ENCODE measurements at places on chromosomes 7 and 10.

GRCh38 chr7:42237811-42238541 is 967 bp upstream of the GLI3 start:
- H3K27me3 ChIP-seq: no peaks in the 10 kb centered on the region
- H3K4me1 ChIP-seq: no peaks in the 10 kb centered on the region
- peak overlapping the region; percentile 76 for H3K4me3 ChIP-seq

GRCh38 chr7:1986366-1987083 is 246.2 kb downstream of the MAD1L1 start:
- DNase-seq: peak; percentile 33
- H3K36me3 ChIP-seq: no peaks in the 10 kb centered on the region
- H3K27me3 ChIP-seq: no peaks in the 10 kb centered on the region
- H3K4me3 ChIP-seq: no peak overlapping the region

- H3K4me1 ChIP-seq: no peaks in the 10 kb centered on the region
- no peak overlapping the region for H3K27ac ChIP-seq
- H3K27me3 ChIP-seq: peaks cover 8% of the 10 kb centered on the region
- DNase-seq: no peak
- H3K4me3 ChIP-seq: no peak overlapping the region
Measured at GRCh38 chr7:44278451-44279161, 46.8 kb downstream of the CAMK2B start.

GRCh38 chr7:123961771-123962170 is 36.7 kb downstream of the SPAM1 start:
- no peak overlapping the region for H3K27ac ChIP-seq
- no peaks in the 10 kb centered on the region for H3K36me3 ChIP-seq
- no peaks in the 10 kb centered on the region for H3K4me1 ChIP-seq
- no peak overlapping the region for H3K4me3 ChIP-seq
- H3K27me3 ChIP-seq: no peaks in the 10 kb centered on the region

DNA sequence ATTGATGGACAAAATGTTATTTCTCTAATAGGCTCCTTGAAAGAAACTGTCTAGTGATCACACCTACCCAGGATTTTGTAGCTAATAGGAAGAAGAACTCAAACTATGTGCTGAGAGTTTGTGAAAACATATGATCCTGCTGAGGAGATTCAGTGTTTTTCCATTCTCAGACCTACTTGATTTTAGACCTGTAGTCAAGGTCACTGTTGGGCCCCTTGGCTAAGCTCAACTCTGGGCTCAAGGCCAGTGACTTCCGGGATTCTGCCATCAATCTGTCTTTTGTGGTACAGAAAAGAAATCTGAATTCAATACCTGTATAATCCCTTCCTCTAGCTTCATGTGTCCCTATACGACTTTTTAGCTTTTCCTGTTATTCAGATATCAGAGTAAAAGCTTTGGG is 79.7 kb upstream of the FERD3L start:
- DNase-seq: no peak
- no peaks in the 10 kb centered on the region for H3K4me1 ChIP-seq
- H3K36me3 ChIP-seq: no peaks in the 10 kb centered on the region
- no peak overlapping the region for H3K27ac ChIP-seq

DNA sequence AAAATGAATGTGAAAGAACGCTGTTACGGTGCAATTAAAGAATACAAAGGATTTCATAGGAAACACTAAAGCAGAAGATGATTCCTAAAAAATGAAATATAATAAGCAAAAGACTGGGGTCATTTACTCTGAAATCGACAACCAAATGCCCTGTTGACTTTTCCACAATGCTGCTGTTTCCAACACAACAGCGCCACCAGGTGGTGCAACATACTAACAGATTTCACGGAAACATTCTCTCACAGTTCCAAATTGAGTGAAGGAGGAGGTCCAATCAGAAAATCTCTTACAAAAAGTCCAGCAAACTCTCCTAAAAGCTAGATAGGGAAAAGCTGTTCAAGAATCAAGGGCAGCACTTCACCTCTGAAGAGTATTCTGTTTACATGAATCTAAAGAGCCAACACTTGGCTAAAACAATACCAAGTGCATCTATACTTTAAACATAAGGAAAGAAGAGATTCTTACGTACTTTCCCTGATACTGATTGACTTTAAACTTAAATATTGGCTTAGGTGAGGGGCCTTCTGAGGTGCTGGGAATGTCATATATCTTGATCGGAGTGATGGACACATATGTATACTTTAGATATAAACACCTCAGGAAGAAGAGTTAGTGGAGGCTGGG is 55.9 kb downstream of the UPF2 start:
- no peaks in the 10 kb centered on the region for H3K27me3 ChIP-seq
- no peak overlapping the region for H3K27ac ChIP-seq
- DNase-seq: peak; percentile 84

DNA sequence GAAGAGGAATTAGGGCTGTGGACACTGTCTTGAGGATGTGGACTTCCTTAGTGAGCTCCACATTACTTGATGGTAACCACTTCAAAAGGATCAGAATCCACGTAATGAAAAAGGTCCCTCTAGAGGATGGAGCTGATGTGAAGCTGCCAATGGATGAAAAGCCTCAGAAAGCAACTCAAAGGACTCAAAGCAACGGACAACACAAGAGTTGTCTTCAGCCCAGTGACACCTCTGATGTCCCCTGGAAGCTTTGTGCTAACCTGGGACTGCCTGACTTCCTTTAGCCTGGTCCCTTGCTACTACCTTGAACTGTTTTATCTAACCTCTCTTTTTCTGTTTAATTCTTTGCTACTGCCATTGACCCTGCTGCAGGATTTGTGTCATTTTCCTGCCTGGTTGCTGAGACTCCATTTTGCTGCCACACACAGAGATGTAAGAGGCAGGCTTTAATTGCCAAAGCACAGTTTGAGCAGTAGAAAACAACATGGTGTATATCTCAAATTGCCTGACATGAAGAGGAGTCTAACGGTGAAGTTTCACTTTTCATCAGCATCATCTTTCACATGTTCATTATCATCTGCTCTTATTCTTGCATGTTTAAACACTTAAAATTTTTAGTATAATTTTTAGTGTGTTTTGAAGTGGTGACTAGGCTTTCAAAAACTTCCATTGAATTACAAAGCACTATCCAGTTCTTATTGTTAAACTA is 11.1 kb upstream of the SGCE start:
- no peaks in the 10 kb centered on the region for H3K27me3 ChIP-seq
- H3K4me1 ChIP-seq: no peaks in the 10 kb centered on the region
- H3K27ac ChIP-seq: no peak overlapping the region
- DNase-seq: no peak

- H3K27me3 ChIP-seq: no peaks in the 10 kb centered on the region
- no peak for DNase-seq
- no peaks in the 10 kb centered on the region for H3K4me1 ChIP-seq
- H3K27ac ChIP-seq: no peak overlapping the region
Measured at GRCh38 chr7:21407796-21408480, 19.9 kb upstream of the SP4 start.

- H3K36me3 ChIP-seq: no peaks in the 10 kb centered on the region
- no peak for DNase-seq
- H3K27ac ChIP-seq: no peak overlapping the region
- no peak overlapping the region for H3K4me3 ChIP-seq
- no peaks in the 10 kb centered on the region for H3K27me3 ChIP-seq
- H3K4me1 ChIP-seq: no peaks in the 10 kb centered on the region
Measured at GRCh38 chr7:121046009-121046408, 57.5 kb downstream of the CPED1 start.

GRCh38 chr7:47340517-47340916 is 241.4 kb downstream of the TNS3 start:
- H3K4me1 ChIP-seq: no peaks in the 10 kb centered on the region
- H3K4me3 ChIP-seq: no peak overlapping the region
- H3K27me3 ChIP-seq: no peaks in the 10 kb centered on the region
- DNase-seq: no peak
- peaks cover 8% of the 10 kb centered on the region for H3K36me3 ChIP-seq
- no peak overlapping the region for H3K27ac ChIP-seq
